Choroid plexus epithelial cell (primary cell): ENCODE measurements at places on chromosomes 3 and 15.
A peak's percentile ranks its signal among the peaks of the same experiment; 100 is the strongest.

DNA sequence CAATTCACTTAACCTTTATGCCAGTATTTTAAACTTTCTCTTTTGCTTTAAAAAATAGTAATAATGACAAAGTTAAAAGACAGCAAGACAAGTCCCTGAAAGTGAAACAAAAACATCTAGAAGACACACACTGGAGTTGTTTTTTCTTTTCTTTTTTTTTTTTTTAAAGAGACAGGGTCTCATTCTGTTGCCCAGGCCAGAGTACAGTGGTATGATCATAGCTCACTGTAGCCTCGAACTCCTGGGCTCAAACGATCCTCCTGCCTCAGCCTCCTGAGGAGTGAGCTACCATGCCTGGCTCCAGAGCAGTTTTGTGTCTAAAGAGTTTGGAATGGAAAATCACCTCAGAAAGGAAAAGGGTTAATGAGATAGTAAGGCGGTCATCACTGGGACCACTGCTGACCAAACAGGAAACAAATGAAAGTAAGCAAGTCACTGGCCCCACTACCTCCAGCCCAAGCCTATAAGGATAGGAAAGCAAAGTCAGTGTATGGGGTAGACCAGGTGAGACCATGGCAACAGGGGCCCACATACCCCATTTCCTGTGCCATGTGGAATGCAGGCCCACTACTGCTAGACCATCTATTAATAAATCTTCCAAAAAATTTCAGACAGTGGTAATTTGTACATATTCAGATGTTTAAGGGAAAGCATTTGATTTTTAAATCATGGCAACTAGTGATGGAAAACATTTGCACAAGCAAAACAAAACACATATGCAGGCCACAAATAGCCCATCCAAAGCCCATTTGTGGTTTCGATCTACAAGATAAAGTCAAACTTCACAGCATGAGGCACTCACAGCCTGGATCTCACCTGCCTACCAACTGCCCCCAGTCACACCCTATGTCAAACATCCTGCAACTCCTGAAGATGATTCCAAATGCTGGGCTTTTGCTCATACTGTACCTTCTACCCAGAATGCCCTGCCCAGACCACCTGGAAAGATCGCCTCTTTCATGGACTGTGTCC, 62.6 kb downstream of the OSBPL10 start:
- DNase-seq: peak; percentile 42

GRCh38 chr15:74428970-74429780, 4.6 kb downstream of the SEMA7A start:
- DNase-seq: no peak

- DNase-seq: no peak
These were observed 122.4 kb downstream of the CBLB start for GRCh38 chr3:105746231-105746996.

DNA sequence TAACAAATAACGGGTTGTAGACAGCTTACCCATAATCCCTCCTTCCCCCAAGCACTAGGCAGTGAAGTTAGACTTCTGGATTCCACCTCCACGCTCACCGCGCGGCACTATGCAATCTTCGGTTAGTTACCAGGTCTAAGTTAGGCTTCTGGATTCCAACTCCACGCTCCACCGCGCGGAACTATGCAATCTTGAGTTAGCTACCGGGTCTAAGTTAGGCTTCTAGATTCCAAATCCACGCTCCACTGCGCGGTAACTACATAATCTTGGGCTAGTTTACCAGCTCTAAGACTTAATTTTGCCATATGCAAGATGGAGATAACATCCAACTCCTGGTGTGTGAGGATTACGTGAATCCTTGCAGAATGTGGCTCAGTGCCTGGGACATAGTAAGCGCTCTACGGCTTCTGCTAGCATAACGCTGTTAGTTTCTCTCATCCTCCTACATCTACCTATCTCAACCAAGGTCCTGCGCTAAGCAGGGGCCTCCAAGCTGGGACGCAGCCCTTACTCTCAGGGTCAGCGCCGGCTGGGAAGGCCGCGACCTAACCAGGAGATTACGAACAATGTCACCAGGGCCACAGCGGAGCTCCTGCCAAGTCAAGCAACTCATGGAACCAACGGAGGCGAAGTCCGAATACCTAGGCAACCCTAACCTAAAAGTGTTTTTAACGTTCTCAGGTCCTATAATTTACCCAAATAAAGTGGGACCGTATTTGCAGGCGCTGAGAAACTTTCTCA, 497 bp upstream of the RPLP1 start:
- peak; percentile 72 for DNase-seq

GRCh38 chr3:127888156-127888555, 26.9 kb upstream of the KBTBD12 start:
- DNase-seq: no peak
